ENCODE measurements at places on chromosomes 1 and 21.

GRCh38 chr1:118905196-118905595 lies 82.9 kb downstream of the TBX15 start:
- no peak for DNase-seq

DNA sequence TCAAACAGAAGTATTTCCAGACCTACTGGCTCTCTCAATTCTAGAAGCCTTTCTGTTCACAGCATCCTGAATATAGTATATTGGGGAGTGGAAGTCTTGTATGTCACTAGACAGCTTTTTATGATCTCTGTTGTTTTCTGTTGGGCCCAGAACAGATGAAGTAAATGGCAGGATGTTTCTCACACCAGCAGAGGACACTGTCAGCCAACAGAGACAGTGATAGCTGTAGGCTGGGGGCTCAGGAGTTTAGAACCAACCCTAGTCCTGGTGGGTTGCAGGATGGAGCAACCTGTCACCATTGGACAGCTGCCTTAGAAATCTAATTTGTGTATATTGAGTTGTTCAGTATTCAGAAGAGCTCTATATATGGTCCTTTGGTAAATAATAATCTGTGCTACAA lies 16.9 kb downstream of the AGO1 start:
- no peak for DNase-seq

GRCh38 chr21:31115249-31115648 lies 77.0 kb upstream of the KRTAP19-8 start:
- no peak for DNase-seq

- no peak for DNase-seq
These were observed 173.4 kb downstream of the ZZZ3 start for GRCh38 chr1:77509051-77509492.

DNA sequence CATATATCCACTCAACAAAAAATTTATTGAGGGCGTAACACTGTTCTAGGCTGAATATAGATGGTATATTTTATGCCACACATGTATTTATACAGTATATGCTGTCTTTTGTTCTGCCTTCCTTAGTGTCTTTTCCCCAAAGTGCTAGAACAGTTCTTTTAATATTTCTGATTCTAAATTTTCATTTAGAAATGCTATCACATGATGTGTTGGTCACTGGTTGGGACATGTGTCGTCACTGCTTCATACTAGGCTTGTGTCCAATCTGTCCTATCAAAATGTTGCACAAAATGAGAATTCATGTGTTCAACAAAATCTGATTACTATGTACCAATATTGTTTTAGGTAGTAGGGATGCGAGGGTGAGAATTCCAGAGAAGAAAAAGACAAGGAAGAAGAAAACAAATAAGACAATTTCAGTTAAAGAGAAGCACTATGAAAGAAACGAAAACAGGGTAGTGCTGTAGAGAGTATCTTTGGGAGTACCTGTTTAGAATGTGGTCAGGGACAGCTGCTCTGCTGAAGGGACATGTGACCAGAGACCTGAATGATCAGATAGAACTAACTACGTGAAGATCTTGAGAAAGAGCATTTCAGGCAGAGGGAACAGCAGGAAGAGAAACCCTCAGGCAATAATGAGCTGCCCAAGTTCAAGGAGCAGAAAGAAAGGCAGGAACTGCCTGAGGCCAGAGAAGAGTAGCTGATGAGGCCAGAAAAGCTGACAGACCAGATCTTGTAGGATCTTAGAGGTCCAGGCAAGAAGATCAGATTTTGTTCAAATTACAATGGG lies 1.3 kb downstream of the KMO start:
- DNase-seq, result no peak

- DNase-seq, result no peak
These were observed 6.0 kb upstream of the CD2 start for GRCh38 chr1:116748272-116748671.

DNA sequence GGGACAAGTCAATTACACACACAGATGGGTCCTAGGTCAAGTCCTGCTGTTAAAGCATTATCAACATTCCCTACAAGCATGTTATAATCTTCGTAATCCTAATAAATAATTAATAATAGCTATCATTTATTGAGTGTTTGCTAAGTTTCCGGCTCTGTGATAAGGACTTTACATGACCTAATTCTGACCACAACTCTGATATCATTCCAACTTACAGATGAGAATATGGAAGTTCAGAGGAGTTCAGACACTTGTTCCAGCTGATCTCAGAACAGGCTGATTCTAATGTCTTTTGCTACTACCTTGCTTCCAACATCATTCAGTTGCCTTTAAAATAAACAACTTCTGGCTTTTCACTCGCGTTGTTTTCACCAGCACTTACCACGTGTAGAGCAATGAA lies 770.1 kb upstream of the CXADR start:
- DNase-seq, result no peak

GRCh38 chr1:204649721-204650521 lies 35.6 kb downstream of the LRRN2 start:
- DNase-seq, result no peak

- DNase-seq, result no peak
These were observed 28.3 kb downstream of the TP73 start for GRCh38 chr1:3680488-3681230.

GRCh38 chr1:201320168-201320788 lies 37.0 kb downstream of the PKP1 start:
- DNase-seq, result no peak

DNA sequence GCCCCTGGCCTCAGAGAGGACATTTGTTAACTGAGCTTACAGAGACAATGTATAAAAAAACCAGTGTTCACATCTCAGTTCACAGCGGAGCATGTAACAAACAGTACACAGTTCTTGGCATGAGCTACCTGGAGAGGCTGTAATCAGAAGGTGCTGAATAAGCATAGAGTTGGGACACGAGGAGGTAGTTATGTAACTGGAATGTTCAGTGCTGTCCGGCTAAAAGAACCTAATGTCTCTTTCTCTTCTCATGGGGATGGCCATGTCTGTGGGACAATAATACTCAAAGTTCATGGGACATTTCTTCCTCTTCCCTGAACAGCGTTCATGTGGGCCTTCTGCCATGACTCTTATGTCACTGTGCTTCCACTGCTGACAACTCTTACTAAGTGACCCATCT lies 17.2 kb upstream of the STX12 start:
- no peak for DNase-seq

- no peak for DNase-seq
These were observed 13.4 kb downstream of the KCNE1 start for GRCh38 chr21:34498623-34499022.

DNA sequence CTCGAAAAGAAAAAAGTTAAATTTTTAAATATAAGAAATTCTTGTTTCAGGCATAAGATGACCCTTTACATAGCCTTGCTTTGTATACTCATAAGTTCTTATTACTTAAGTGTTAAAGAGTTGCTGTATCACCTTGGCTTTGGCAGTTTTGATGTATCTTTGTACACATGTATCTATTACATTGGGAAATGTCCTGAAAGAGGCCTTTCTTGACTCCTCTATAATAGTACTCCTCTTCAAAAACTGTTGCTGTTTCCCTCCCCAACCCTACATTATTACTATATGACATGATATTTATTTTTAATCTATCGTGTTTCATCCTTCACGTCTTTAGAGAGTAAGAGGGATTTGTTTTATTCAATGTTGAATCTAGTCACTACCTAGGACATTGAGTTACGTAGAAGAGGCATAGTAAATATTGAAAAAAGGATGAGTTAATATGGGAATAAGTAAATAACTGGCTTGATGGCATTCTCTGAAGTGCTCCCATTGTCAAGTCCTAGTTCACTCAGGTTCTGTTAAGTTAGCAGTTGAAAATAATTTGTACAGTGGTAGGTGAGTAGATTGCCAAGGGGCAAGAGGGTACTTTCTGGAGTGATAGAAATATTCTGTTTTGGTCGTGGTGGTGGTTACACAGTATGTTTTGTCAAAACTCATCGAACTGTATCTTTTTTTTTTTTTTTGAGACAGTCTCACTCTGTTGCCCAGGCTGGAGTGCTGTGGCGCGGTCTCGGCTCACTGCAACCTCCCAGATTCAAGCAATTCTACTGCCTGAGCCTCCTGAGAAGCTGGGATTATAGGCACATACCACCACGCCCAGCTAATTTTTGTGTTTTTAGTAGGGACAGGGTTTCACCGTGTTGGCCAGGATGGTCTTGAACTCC lies 8.2 kb downstream of the THRAP3 start:
- DNase-seq, result no peak

- DNase-seq, result no peak
These were observed 277.3 kb downstream of the KAZN start for GRCh38 chr1:14875524-14876509.

GRCh38 chr1:81174052-81174451 lies 626.7 kb upstream of the ADGRL2 start:
- DNase-seq, result no peak

- no peak for DNase-seq
These were observed 2.6 kb upstream of the TAGLN2 start for GRCh38 chr1:159927849-159928431.

DNA sequence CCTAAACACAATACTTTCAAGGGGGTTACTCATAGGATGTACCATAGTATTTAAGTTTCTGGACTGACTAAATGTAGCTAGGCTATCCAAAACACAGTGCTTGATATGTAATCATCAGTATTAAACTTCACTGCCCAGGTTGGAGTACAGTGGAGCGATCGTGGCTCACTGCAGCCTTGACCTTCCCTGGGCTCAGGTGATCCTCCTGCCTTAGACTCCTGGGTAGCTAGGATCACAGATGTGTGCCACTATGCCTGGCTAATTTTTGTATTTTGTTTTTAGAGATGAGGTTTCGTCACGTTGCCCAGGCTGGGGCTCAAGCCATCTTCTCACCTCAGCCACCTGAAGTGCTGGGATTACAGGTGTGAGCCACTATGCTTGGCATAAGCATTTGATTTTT lies 10.6 kb downstream of the NASP start:
- DNase-seq, result no peak

DNA sequence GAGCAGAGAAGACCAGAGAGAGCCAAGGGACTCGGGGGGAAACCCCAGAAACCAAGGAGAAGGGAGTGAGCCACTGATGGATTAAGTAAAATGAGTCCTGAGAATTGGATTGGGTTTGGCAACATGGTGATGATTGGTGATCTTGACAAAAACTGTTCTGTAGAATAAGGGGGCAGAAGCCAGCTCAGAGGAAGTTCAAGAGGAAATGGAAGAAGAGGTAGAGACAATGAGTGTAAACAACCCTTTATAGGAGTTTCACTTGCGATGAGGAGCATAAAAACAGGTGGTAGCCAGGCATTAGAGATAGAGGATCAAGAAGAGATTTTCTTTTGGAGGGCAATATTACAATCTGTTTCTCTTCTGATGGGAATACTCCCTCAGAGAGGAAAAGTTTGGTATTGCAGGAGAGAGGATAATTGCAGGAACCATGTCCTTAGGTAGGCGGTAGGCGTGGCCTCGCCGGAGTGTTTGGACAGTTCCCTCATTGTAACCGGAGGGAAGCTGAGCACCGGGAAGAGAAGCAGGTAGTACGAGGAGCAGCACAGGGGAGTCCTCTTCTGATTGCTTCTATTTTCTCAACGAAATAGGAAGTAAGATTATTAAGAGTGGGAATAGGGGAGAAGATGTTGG lies 68.4 kb upstream of the TENT5C start:
- no peak for DNase-seq

DNA sequence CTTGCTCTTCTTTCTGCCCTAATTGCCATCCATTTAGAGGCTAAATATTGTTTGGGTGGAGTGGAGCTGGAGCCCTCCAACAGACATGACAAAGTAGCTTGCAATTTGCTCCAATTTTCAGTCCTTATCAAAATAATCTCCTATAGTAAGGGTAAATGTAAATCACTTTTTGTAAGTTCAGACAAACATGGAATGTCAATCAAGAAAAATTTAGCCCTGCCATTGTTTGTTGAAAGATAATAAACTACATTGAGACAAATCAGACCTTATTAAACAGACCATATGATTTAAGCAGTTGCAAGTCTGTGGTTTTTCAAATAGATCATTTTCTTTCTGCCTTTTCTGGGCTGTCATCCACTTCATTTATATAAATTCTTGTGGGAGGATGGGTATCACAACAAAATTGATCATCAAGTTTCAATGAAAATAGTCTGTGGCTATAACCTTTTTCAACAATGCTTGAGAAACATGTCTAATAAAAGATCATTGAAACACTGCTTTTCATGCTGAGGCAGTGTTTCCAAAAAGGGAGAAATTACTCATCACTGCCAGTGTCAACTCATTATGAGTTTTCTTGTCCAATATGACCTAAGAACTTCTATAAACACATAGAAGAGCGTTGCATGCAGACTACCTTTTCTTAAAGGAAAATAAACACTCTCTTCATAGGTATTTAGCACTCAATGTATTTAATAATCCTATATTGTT lies 1152.0 kb upstream of the B3GALT2 start:
- DNase-seq, result no peak

DNA sequence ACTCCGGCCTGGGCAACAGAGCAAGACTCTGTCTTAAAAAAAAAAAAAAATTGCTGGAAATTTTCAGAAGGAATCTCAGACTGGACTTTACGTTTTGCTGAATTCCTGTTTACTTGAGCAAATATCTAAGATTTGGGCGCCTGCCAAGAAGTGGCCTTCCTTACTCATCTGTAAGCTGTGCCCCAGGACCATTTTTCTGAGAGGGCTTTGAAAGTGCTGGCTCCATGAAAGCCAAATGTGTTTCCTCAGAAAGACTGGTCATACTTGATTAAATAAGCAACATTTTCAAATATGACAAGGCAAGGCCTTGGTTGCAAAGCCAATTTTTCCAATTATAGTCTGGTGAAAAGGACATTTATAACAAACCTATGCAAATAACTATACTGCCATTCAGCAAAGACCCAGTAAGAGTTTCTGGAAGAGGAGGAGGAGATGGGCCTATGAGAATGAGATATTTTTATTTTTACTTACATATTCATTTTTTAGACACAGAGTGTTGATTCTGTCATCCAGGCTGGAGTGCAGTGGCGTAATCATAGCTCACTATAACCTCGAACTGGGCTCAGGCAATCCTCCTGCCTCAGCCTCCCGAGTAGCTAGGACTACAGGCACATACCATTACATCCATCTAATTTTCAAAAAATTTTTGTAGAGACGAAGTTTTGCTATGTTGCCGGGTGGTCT lies 56.3 kb upstream of the HTR1D start:
- DNase-seq, result no peak

GRCh38 chr1:57741521-57741920 lies 317.7 kb upstream of the DAB1 start:
- DNase-seq, result no peak

GRCh38 chr1:220768126-220768601 lies 18.5 kb upstream of the MTARC1 start:
- no peak for DNase-seq

GRCh38 chr1:246398126-246398813 lies 108.8 kb downstream of the SMYD3 start:
- no peak for DNase-seq

DNA sequence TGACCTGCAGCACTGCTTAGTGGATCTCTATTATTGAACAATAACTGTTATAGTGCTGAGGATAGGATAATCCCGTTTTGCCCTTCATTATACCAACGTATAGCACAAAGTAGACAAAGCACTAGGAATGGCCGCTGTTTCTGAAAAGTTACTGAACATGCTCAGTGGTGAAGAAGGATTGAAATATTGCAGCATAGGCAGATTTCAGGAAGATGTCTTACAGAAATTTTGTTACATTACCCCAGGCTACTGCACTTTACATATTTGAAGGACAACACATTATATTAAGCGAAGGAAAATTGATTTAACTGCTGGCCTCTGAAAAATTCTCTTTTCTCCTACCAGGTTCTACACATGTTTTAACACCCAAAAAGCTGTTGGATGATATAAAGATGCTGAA lies 48.5 kb downstream of the AKNAD1 start:
- DNase-seq, result no peak

All from activated CD8-positive, alpha-beta memory T cell treated with anti-CD3 and anti-CD28 coated beads for 1 hour (primary cell).